ENCODE measurements at places on chromosomes 1 and 21.

DNA sequence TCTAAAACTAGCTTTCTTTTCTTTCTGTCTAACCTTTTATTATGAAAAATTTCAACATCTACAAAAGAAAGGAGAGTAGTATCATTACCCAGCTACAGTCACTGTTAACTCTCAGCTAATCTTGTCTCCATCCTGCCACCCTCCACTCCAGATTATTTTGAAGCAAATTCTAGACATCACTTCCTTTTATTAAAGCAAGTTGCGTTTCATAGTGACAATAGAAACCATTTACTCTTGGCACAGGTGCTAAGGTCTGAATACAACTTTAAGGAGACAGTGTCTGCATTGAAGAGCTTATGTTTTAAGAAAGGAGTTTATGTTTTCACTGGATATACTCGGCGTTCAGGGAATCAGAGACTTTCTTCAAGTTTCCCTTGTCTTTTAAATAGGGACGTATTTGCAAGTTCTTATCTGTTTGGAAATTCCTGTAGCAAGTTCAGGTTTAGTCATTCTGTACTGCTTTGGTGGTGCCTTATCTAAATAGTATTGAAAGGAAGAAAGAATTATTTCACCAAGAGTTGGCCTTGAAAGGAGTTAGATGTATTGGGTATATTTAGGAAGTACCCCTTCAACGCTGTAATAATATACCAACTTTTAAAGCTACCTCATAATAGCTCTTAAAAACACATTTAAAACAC is 42.7 kb downstream of the ITSN1 start:
- no peak for DNase-seq

- no peak for DNase-seq
These were observed 205.8 kb downstream of the ZNF326 start for GRCh38 chr1:90200646-90201205.

DNA sequence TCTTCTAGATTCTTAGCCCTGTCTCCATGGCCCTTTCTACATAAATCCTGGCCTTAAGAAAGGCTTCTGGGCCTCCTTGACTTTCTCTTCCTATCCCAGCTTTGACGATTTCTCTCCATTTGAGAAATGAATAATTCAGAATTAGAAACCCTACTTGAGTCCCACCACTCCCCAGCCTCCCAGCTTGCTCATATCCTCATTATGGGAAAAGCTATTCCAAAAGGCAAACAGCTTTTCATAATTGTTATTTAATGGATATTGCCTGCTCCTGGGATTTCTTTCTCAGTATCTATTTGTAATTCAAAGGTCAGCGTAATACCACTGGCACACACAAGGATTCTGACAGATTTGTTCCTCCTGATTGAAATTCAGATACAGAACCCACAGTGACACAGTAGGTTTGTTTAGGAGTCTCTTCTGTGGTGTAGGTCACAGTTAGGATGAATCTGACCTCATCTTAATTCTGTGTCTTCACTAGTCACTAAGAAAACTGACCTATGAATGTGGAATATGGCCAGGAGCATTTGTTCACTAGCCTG is 121.3 kb downstream of the GRIK1 start:
- DNase-seq: no peak

DNA sequence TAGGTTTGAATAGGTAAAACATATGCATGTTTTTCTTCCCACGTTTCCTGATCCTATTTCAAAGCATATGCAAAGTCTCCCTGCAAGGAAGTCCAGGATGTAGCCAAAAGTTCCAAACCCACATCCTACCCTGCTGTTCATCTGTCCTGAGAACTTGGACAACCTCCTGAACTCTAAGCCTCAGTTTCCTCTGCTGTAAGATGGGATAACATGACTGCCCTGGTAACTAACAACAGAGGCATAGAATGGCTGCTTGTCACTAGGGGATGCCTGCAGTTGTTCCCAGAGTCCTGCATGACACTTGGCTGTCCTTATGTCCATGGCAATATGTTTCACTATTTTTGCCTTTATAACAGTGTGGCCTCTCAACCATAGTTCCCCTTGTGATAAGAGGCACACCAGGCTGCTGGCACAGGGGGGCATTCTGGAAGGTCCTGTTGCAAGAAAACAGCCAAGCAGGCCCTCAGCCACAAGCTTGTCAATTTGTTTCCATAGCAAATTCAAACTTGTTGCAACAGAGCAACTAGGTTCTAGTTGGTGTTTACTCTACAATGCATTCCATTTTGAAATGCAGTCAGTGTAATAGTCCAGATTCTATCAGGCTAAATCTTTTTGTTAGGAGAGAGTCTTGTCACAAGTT is 1.5 kb upstream of the HDGF start:
- no peak for DNase-seq

DNA sequence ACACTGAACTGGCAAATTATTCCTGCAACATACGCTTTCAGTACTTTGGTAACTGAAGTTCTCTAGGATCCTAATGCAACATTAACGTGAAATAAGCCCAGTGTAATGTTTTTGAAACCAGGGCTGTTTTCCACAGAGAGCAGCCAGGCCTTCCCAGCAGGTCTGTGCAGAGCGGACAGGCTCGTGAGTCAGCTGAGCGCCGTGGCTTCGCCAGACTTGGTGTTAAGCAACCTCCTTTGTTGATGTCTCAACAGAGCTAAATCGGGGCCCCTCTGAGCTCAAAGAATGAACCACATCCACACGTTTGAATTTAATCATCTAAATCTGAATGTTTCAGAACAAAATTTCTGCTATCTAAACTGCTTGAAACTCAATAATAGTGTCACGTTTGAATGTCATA is 181.8 kb upstream of the FMN2 start:
- DNase-seq: no peak

GRCh38 chr1:80375109-80375508 is 1368.6 kb upstream of the ADGRL4 start:
- no peak for DNase-seq

- DNase-seq: no peak
These were observed 70.3 kb downstream of the SERINC2 start for GRCh38 chr1:31483012-31483946.

DNA sequence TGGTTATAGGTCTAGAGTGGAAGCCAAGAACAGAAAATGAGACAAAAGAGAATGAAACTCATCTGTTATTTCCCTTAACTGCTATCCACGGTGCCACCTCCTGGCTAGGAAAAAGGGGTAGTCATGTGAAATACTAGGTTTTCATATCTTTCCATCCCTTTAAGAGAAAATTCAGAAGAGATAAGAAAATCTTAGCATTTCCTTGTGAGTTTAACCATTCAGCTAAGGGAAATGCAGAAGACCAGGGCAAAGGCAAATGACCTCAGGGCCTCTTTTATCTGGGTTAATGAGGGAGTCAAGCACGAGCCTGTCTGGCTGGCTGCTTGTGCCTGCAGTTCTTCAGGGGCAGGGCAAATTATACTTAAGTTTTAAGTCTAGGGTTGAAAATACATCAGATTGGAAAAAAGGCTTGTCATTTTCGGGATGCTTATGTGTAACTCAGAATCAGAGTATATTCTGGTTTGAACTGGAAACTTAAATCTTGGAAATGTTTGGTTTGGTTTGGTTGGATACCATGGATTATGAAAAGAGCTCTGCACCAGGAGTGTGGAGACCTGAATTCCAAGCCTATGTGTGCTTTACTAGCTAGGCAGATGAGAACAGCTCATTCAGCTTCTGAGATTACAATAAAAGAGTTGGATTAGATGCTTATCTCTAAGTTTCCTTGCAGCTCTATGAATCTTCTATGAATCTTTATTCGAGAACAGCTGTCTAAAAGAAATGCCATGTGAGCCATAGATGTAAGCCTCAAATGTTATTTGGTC is 19.9 kb downstream of the NIBAN1 start:
- no peak for DNase-seq

DNA sequence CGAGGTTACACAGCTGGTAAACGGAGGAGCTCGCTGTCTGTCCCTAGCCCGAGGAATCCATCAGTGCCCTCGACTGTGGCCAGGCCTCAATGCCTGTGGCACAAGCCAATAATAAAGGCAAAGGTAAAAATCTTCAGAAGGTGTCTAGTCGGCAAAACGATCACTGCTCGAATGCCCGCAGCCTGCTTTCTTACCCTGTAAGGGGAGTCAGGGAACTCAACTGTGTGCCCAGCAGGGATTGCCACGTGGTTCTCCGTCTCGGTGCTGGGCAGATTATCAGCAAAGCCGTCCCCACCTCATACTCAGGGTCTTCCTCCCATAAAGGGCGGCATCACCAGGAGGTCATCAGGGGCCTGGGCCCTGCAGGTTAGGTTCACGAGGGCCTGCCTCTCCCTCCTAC is 103.4 kb downstream of the PAX7 start:
- DNase-seq: no peak

DNA sequence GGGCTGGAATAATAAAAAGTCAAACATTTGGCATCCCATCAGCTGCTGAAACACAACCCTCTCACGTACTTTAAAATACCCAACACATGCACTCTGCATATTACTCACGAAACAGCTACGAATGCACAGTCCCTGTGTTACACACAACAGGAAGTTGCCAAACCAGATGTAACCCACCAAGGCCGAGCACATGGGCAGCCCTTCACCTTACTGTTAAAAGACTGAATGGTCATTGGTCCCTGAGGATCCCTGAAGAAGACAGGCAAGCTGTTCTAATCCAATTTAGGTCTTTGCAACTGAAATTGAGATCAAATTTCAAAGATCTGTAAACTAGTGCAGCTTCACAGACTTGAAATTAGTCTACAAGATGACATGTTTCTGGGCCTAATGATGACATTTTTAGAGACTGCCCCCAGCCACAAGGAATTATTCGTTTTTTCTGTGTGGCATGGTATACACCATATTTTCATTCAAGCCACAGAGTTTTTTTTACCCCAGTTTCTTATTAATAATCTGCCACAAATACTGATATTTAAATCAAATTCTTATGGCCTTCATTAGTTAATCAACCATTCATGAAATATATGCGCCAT is 25.6 kb upstream of the IER5 start:
- DNase-seq: no peak

DNA sequence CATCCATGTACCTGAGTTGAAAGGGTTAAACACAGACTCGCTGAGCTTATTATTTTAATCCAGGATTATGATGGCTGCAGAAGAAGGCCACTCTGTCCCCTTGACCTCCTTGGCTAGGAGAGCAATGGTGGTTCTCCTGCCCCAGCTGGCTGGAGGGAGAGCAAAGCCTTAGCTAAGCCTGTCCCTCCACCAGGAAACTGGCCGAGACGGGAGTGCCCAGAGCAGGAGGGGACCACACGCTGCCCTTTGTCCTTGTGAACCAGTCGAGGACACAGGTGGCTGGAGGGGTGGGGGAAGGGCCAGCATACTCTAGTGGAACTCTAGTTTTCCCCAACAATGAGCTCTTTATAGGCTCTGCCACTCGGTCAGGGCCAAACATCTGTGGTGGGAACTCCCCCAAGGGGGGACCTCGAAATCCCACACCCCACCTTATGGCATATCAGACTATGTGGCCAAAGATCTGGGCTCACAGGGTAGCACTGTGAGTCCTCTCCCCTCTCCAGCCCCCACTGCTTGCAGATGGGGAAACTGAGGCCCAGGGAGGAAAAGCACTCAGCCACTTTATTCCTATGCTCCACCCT is 12.9 kb downstream of the KIAA1614 start:
- DNase-seq: no peak

GRCh38 chr21:45078877-45079281 is 4.5 kb downstream of the ADARB1 start:
- DNase-seq: no peak

GRCh38 chr1:67755160-67755559 is 70.2 kb downstream of the GADD45A start:
- DNase-seq: no peak

Data from NCI-H187 treated with DMSO at 0.1 percent for 48 hours (cell line).